CD4-positive, alpha-beta T cell treated with Interleukin-15 for 4 hours (primary cell): ENCODE measurements at places on chromosomes 12 and 14.

- DNase-seq: no peak
Observed at GRCh38 chr14:29706700-29707099, 220.9 kb downstream of the PRKD1 start.

DNA sequence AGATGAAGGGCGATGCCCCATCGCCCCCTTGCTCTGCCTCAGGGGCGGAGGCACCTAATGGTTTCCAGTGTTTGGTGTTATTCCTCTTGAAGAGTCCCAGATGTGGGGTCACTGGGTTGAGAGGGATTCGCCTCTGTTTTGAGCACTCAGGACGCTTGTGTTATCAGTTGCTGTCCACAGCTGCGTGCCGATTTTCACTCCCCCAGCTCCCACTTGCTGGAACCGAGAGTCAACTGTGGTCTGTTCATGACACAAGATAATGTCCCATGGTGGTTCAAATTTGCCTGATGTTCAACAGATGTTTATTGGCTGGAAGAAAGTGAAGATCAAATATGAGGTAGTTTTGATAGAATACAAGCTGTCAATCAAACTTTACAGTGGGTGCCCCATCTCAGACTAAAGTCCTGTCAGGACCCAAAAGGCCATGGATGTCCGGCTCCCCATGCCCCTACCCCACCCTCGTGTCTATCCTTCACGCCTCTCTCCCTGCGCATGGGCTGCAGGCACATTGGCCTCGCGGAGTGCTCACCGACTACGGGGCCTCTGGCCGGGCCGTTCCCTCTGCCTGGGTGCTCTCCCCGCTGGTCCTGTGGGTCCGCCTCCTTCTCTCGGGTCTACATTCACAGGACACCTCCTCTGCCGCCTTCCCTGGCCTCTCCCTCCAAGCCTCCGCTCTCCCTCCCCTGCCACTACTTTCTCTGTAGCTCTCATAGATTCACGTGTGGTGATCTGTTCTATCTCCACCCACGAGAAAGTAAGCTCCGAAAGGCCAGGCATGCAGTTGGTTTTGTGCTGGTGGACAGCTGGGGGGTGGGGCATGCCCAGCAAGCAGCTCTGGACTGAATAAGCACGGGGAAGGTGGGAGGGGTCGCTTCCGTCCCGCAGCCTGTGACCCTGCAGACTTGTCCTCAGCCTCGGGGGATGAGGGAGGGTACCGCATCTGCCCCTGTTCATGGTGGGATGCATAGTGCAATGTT is 6.8 kb upstream of the TRAF3 start:
- no peak for DNase-seq

DNA sequence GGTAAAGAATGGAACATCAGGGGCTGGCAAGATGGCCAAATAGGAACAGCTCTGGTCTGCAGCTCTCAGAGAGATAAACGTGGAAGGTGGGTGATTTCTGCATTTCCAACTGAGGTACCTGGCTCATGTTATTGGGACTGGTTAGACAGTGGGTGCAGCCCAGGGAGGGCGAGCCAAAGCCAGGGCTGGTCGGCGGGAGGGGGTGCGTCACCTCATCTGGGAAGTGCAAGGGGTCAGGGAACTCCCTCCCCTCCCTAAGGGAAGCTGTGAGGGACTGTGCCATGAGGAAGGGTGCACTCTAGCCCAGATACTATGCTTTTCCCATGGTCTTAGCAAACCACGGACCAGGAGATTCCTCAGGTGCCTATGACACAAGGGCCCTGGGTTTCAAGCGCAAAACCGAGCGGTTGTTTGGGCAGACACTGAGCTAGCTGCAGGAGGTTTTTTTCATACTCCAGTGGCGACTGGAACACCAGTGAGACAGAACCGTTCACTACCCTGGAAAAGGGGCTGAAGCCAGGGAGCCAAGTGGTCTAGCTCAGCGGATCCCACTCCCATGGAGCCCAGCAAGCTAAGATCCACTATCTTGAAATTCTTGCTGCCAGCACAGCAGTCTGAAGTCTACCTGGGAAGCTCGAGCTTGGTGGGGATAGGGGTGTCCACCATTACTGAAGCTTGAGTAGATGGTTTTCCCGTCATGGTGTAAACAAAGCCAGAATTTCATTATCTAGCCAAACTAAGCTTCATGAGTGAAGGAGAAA is 317.6 kb downstream of the NELL2 start:
- DNase-seq: no peak

- peak; percentile 17 for DNase-seq
Observed at GRCh38 chr12:49667325-49668090, 39.7 kb downstream of the FMNL3 start.

GRCh38 chr12:1922985-1923384 is 4.5 kb upstream of the CACNA2D4 start:
- DNase-seq: no peak

GRCh38 chr14:76065519-76065918 is 80.0 kb downstream of the IFT43 start:
- no peak for DNase-seq

GRCh38 chr12:64752833-64753238 is 6.4 kb downstream of the GNS start:
- DNase-seq: no peak

- DNase-seq: no peak
Observed at GRCh38 chr12:113815031-113815430, 151.1 kb downstream of the RBM19 start.

GRCh38 chr14:61636779-61637178 is 58.5 kb upstream of the HIF1A start:
- no peak for DNase-seq

- no peak for DNase-seq
Observed at GRCh38 chr12:31023271-31023724, 50.4 kb upstream of the DDX11 start.
